IMR-90 (cell line): ENCODE measurements at places on chromosomes 3 and 15. TPM values are rescaled to one million over a fixed set of nuclear protein-coding genes. Genes with fewer than 3 reads are reported as not detected.

DNA sequence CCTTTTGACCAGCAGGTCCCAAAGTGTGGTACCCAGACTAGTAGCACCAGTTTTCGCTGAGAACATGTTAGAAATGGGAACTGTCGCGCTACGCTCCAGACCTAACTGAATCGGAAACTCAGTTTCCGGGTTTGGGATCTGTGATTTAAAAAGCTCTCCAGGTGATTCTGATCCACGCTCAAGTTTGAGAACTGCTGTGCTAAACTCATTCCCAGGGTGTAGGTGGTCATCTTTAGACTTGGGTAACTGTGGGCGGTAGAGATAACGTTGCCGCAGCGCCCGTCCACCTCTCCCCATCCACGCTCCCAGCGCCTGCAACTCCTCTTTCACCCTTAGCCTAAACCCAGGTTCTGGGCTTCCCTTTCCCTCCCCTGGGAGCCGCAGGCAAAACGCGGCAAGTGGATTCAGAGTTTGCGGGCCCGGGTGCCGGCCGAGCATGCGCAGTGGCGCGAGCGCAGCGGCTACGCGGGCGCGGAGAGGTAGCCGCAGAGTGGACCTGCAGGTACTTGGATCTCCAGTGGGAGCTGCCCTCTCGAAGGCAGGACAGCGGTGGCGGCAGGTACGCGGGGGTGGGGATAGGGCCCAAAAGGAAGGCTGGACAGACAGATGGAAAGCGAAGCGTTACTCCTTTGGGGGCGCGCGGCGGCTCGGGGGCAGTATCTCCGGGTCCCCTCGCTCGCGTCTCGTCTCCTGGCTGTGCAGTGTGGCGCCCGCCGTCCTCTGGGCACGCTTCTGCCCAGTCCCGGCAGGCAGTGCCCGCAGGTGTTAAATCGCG lies at the start of gene PLS1:
Gene PLS1 (plus strand): TSS at position 443 of the 775 bp plus-strand sequence. CDS start 67,845 bp downstream, outside the sequence.
- H3K4me3 ChIP-seq: peak within 1 kb of the TSS; percentile 81
- no peaks in the 10 kb centered on the region for H3K4me1 ChIP-seq
- peak; percentile 70 for DNase-seq
- peak within 1 kb of the TSS; percentile 9; the same call in 1 of the 2 replicates for H3K27ac ChIP-seq
- no peaks in the 10 kb centered on the region for H3K36me3 ChIP-seq

DNA sequence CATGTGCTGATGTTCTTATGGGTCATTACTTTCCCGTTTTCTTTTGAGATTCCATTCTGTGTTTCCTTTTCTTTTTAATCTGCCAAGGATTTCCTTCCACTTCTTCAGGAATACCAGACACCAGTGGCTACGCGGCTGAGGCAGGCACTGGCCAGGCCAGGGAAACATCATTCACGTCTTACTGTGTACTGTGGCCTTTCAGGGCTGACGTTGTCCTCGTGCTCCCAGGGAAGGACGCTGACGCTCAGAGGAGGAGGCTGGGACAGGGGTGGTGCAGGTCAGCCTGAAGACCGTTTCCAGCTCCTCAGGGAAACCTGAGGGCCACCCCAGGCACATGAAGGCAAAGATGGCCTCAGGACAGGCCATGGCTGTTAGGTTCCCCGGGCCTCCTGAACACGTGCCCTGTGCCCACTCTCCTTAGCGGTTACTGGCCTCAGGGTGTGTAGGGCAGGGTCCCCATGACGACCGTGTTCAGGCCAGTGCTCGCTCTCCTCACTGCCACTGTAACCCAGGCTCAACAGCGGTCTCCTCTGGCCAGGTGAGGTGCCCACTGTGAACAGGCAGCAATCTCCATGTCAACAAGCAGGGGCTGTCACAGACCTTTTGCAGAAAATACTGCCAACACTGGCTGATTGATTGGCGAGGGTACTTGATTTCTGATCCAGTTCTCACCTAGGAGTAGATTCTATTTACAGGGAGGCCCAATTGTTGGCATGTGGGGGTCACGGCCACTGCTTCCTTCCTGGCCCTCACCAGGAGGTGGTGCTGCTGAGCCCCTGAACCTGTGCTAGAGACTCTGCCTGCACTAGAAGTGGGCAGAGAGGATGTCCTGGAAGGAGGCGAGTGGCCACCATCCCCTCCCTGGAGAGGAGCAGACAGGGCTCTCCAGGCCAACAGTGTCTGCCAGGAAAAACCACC lies 169.5 kb downstream of the ATP10A start:
- peaks cover 4% of the 10 kb centered on the region for H3K4me1 ChIP-seq
- H3K4me3 ChIP-seq: no peak overlapping the region
- H3K27me3 ChIP-seq: no peaks in the 10 kb centered on the region
- peak; percentile 24 for DNase-seq
- H3K27ac ChIP-seq: no peak overlapping the region

Gene GHSR
- total RNA-seq: not detected in 2 replicates

Gene ZNF662
- total RNA-seq: 0.28 and 0.54 TPM in 2 replicates

- no peak overlapping the region for H3K4me3 ChIP-seq
- peaks cover 59% of the 10 kb centered on the region for H3K36me3 ChIP-seq
- no peaks in the 10 kb centered on the region for H3K27me3 ChIP-seq
- no peak overlapping the region for H3K27ac ChIP-seq
- peaks cover 18% of the 10 kb centered on the region for H3K4me1 ChIP-seq
- no peak for DNase-seq
Measured at GRCh38 chr3:66400411-66401156, 100.2 kb downstream of the LRIG1 start.

Gene TXNRD3
- 8.1 and 8.4 TPM in 2 replicates for total RNA-seq

DNA sequence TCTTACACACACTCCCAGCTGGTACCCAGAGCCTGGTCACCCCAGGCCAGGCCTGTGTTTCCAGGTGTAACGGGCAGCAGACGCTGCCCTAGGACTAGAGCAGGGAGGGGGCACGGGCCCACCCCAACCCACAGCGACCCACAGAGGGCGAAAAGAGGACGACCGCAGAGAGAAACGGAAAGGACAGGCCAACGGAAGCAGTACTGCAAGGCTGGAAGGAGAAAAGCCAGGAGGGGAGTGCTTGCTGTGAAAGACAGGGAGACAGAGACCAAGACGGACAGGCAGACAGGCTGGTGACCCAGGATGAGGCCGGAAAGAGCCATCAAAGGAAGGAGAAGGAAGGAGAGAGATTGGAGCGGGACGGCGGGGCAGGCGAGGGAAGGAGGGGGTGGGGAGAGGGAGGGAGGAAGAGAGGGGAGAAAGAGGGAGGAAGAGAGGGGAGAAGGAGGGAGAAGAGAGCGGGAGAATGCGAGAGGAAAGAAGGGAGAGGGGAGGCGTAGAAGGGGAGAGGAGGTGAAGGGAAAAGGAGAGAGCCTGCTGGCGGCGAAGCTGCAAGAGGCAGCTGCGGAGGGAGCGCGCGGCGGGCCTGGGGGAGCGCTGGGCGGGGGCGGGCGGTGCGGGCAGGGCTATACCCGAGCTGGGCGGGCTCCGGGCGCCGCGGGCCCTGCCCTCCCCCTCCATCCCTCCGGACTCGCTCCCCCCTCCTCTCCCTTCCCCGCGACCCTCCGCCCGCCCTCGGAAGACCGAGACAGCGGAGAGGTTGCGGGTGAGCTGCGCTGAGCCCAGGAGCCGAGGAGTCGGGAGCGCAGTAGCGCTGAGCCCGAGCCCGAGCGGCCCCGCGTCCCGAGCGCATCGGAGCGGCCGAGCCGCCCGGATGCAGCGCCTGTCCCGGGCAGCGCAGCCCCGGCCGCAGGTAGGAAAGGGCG lies at the start of gene SLC6A1:
Gene SLC6A1 (plus strand): TSS at position 732 of the 926 bp plus-strand sequence. CDS start 24,464 bp downstream, outside the sequence.
- H3K4me1 ChIP-seq: no peaks in the 10 kb centered on the region
- 0 out of 2 replicates have a peak within 1 kb of the TSS, but pooled peaks have one; percentile 32 for H3K4me3 ChIP-seq
- no peak within 1 kb of the TSS for H3K27ac ChIP-seq

Gene DENND6A
- total RNA-seq: 9.0 and 10.3 TPM in 2 replicates

DNA sequence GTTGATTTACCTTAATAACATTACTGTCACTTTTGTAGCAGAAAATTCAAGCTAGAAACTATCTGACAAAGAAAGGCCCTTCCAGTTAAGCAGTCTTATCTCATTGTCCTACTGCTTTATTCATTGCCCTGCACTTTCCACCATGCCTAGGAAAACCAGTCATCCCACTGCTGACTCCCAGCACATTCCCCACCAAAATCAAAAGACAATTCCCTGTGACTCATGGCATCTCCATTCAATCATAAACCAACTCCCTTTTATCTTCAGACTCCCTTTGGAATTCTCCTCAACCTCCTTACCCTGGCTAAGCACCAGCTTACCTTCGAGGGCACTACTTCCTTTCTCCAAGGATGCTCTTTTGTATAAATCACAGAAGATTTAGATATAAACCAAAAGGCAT lies 184.3 kb downstream of the PLCH1 start:
- no peaks in the 10 kb centered on the region for H3K27me3 ChIP-seq
- no peak overlapping the region for H3K27ac ChIP-seq
- H3K4me1 ChIP-seq: no peaks in the 10 kb centered on the region
- no peak overlapping the region for H3K4me3 ChIP-seq
- no peak for DNase-seq

- H3K36me3 ChIP-seq: no peaks in the 10 kb centered on the region
- no peak for DNase-seq
- peaks cover 23% of the 10 kb centered on the region for H3K27me3 ChIP-seq
- H3K27ac ChIP-seq: no peak overlapping the region
- H3K4me1 ChIP-seq: no peaks in the 10 kb centered on the region
- H3K4me3 ChIP-seq: no peak overlapping the region
Measured at GRCh38 chr3:13105896-13106250, 32.6 kb upstream of the IQSEC1 start.
